ENCODE measurements at places on chromosomes 11 and 22.

GRCh38 chr11:12640926-12641849 is 33.0 kb upstream of the TEAD1 start:
- DNase-seq: no peak

GRCh38 chr11:9884601-9885000 is 220.7 kb downstream of the SWAP70 start:
- no peak for DNase-seq

- DNase-seq: no peak
Measured at GRCh38 chr11:118872403-118872821, 11.3 kb upstream of the CXCR5 start.

DNA sequence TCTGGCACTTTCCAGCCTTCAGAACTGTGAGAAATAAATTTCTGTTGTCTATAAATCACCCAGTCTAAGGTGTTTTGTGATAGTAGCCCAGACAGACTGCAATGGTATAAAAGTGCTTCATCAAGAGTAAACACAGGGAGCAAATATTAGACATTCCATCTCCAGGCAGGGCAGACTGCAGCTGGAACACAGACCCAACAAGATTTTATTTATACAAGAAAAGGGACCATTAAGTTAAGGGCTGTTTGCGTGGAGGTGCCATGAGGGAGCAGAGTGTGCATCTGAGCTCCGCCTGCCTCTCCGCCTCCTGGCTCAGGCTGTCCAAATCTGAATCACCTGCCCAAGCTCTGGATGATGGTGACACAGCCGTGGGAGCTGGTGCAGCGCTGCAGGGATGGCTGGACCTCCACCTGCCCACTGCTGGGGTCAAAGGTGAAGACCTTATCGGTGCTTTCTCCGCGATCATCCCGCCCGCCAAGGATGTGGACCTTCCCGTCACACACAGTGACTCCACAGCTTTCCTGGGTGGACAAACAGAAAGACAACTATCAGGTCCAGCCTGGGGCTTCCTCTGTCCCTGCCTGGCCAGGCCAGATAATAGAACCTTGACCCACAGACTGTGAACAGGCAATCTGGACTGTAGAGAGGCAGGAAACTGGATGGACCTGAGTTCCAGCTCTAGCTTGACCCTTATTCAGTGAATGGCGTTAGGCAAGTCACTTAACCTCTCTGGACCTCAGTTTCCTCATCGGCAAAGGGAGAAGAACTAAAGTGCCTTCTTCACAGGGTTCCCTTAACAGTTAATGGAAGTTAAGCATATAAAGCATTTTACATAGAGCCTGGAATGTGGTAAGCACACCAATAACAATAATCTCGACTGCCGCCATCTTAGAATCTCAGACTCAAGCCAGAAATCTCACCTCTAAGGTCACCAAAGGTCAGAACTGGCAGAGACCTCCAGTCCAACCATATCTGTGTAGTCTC is 10.5 kb downstream of the KLHL35 start:
- peak; percentile 34 for DNase-seq

GRCh38 chr11:74971424-74971823 is 17.3 kb upstream of the NEU3 start:
- DNase-seq: no peak

- DNase-seq: no peak
Measured at GRCh38 chr11:95081010-95081409, 8.6 kb upstream of the ENDOD1 start.

DNA sequence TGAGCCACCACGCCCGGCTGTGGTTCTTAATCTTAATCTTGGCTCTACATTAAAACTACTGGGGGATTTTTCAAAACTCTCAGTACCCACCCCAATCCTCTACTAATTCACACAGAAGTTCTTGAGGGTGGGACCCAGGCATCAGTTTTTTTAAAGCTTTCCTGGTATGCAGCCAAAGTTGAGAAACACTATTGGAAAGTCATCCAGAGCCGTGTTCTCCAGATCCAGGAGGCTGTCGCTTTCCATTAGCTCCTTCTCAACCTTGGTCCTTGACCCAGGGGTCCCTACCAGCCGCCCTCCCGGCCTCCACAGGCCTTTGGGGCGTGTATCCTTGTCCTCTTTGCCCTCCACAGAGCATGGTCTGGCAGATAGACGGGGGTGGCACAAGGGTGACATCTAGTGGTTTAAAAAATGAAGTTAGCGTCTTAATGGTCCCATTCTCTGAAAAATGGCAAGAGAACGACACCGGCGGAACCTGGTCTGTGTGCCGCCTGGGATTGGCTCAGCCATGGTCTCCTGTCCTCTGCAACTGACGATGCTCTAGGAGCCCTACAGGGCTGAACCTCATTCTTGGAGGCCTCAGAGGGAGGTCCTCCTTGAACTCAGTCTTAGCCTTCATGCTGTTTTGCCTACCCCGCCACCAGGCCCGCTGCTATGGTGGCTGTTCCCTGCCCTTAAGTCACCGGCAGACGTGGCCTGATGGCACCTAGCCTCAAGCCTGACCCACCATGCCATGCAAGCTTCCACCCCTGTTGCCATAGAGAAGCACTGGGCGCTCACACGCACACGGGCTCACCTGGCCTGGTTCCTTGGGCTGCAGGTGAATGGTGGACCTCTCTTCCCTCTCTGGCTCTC is 152.0 kb upstream of the SYN3 start:
- peak; percentile 51 for DNase-seq

DNA sequence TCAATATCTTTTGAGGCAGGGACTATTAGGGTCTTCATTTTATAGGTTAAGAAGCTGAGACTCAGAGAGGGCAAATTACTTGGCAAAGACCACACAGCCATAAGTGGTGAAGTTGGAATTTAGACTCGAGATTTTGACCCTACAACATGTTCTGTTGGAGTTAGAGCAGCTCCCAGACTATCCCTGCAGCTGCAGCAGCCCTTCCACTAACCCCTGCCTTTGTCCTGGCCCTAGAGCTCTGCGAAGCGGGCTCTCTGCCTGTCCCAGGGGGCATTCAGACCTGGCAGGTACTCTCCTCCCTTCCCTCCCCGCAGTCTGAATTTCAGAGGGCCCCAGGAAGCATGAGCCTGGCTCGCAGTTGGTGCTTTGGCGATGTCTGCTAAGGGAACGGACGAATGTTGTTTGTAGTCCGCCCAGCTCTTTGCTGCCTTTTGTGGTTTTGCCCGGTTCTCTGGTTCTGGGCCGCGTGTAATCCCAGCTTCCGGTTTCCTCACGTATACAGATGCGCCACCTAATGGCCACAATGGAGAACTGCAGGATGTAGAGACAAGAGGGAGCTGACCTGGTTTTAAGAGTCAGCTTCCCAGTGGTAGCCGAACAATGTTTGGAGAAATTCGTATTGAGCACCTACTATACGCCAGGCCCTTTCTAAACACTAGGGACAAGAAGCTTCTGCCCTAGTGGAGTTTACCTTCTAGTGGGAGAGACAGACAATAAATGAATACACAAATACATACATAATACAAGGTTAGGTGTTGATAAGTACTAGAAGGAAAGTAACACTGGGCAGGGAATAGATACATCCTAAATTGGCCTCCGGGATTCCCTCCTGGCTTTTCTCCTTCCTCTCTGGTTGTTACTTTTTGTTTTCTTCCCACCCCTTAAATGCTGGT is 125.2 kb downstream of the ST3GAL4 start:
- DNase-seq: peak; percentile 62

DNA sequence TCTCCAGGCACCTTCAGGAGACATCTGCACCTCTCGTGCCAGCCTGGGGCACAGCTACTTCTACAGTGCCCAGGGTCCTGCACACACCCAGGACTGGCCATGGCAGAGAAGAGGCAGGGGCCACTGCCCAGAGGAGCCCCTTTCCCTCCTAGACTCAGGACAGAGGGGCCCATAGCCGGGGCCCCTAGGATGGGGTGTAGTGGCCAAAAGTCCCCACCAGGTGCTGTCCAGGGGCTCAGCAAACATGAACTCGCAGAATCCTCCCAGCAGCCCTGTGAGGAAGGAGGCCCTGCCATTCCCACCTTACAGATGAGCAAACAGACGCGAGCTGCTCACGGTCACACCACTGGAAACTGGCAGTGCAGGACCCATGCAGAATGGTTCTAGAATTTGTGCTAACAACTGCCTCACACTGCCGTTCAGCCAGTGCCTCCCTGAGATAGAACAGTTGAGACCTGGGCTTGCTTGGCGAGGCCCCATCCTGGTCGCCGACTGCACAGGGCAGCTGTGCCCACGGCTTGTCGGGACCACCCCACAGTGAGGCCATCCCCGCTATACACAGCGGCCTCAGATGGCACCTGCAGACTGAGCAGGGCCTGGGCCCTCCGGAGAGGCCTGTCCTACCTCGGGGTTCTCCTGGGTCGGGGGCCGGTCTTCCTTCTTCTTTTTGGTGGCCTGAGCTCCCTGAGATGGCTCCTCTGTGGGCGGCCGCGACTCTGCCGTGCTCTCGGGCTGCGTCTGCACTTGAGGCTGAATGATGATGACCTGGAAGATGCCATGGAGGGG is 96.4 kb downstream of the PHF21B start:
- no peak for DNase-seq

- no peak for DNase-seq
Measured at GRCh38 chr11:35928688-35929395, 15.0 kb upstream of the LDLRAD3 start.

- DNase-seq: no peak
Measured at GRCh38 chr22:48893288-48894063, 934.2 kb downstream of the BRD1 start.

GRCh38 chr11:47020793-47021526 is 84.4 kb downstream of the CSTPP1 start:
- no peak for DNase-seq

DNA sequence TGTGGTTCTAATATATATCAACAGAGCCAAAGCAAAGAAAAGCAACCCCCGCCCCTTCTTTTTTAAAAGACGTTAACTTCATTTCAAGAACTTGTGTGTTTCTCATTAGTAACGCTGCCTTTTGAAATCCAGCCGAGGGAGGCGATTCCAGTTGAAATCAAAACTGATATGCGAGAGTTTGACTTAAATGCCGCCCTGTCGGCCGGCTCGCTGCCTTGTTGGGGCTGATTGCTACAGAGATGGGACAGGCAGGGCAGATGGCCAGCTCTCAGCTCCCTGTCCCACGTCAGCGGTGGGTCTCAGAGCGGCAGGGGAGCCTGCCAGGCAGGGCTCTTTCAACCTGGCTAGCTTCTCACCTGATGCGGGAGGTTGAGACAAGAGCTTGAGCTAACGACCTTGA is 51.9 kb upstream of the ALX4 start:
- no peak for DNase-seq

- no peak for DNase-seq
Measured at GRCh38 chr11:67117176-67117575, 1.9 kb upstream of the KDM2A start.

DNA sequence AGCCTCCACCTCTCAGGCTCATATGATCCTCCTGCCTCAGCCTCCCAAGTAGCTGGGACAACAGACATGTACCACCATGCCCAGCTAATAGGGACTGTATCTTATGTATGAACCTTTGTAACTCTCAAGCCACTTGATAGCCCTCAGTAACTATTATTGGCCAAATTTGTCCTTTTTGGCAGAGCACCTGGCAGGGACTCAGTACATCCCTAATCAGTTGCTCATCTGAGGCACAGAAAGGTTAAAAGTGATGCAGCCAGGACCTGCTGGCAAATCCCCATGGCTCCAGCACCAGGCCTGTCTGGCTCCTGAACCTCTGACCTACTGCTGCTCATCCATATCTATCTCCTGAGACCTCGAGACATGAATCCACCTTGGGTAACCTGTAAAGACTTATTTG is 21.1 kb upstream of the XBP1 start:
- DNase-seq: no peak

GRCh38 chr11:12542186-12542935 is 131.9 kb upstream of the TEAD1 start:
- no peak for DNase-seq

GRCh38 chr11:58609723-58610122 is 12.7 kb upstream of the CNTF start:
- no peak for DNase-seq

- DNase-seq: no peak
Measured at GRCh38 chr11:125429807-125430678, 66.0 kb downstream of the FEZ1 start.

- no peak for DNase-seq
Measured at GRCh38 chr11:123702139-123702538, 39.3 kb downstream of the ZNF202 start.

DNA sequence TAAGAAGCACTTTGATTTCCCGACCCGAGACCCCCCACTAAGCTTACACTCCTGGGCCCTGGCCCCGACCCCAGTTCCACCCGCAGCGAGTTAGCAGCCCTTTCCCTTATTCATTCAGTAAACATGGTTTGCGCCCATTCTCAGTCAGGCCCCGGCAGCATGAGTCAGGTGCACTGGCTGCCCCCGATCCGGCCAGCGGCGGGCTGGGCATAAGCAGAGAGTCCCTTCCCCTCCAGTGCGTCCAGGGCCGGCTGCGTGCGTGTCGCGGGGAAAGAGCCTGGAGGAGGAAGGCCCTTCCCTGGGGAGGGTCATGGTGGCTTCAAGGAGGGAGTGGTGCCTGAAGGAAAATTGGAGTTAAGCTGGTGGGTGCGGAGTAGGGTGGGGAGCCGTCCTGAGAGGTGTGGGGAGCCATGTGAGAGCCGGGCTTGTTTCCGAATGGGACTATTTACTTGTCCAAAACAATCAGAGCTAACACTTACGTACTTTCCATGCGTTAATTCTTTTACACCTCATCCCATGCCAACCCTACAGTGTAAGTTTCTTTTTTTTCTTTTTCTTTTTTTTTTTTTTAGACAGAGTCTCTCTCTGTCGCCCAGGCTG is 657 bp downstream of the IGHMBP2 start:
- peak; percentile 27 for DNase-seq

- no peak for DNase-seq
Measured at GRCh38 chr11:74325649-74326645, 14.5 kb upstream of the P4HA3 start.

GRCh38 chr22:32389685-32390084 is 22.4 kb downstream of the RTCB start:
- peak; percentile 22 for DNase-seq

DNA sequence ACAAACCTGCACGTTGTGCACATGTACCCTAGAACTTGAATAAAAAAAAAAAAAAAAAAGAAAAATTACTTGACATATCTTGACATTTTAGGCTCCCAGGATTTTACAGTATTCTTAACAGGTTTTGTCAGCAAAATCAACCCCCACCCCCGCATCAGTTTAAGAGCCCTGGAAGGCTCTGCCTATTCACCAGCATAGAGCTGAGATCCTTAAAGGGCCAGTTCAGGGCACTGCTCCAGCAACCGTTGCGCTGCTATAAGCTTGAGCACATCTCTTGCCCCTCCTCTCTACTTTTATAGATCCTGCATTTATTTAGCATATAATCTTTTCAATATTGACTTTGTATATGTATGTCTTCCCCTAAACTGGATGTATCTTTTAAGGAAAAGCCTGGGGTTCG is 697 bp upstream of the PAFAH1B2 start:
- no peak for DNase-seq

GRCh38 chr22:44116755-44117684 is 63.7 kb upstream of the PARVG start:
- DNase-seq: no peak

- DNase-seq: no peak
Measured at GRCh38 chr11:36356201-36356600, 60.1 kb downstream of the PRR5L start.

Data from Calu3 (cell line).